Posterior vena cava (tissue), 2 donors: ENCODE measurements at places on chromosomes 1 and 21. TPM values are rescaled to one million over a fixed set of nuclear protein-coding genes. Genes with fewer than 3 reads are reported as not detected.

FASLG gene
- 0.28 TPM for total RNA-seq

KRTAP12-1 gene
- not detected for total RNA-seq

AMPD1 gene
- total RNA-seq: not detected

CLCA1 gene
- total RNA-seq: not detected

OR2L5 gene
- not detected for total RNA-seq

SMIM1 gene
- total RNA-seq: 3.6 TPM

KLF17 gene
- 0.24 TPM for total RNA-seq

S1PR1 gene
- total RNA-seq: 62.3 TPM

OR14K1 gene
- not detected for total RNA-seq

ASB17 gene
- total RNA-seq: not detected
